ENCODE measurements at places on chromosomes 11 and 22.

- peak; percentile 89 for DNase-seq
These were observed at the start of gene CTSF for GRCh38 chr11:66568124-66568916. CTSF (minus strand) TSS chr11:66568606; CDS start chr11:66568486, 120 bp downstream.

DNA sequence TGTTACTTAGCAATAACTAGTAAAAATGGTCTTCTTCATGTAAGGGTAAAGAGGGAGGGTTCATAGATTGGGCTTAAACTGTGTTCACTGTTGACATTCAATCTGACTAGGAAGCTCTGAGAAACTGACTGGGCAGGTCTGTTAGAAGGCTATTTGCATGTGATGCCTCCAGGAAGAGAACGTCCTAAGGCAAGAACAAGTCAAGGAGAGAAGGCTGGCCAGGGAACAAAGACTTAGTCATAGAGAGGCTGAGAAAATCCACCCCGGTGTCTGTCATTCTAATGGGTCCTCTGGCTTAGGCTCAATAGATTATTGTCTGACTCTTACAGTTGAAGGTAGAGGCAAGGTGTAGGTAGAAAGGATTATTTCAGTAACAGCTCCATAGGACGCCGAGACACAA lies 50.3 kb upstream of the CD44 start:
- DNase-seq = peak; percentile 69

- DNase-seq = no peak
These were observed 99.8 kb downstream of the ZBTB16 start for GRCh38 chr11:114159320-114159719.

DNA sequence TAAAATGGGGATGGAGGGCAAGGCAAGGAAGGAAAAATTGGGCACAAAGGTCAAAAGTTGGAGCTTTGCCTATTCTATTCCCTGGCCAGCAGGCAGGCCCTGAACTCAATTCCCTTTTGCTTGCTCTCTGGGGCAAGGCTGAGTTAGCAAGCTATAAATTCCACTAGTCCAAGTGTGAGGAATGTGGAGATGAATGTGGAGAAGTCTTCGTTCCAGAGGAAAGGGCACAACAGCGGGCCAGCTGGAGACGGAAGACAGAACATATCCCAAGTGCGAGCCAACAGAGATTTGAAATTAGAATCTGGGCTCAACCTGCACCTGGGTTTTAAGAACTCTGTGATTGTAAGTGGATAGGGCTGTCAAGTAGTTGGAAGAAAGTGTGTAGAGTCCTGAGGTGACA lies 29.5 kb upstream of the FZD4 start:
- DNase-seq = no peak

- DNase-seq = no peak
These were observed 1173.2 kb downstream of the BRD1 start for GRCh38 chr22:48654492-48654891.

- DNase-seq = no peak
These were observed 29.0 kb upstream of the VWA5A start for GRCh38 chr11:124085997-124086846.

DNA sequence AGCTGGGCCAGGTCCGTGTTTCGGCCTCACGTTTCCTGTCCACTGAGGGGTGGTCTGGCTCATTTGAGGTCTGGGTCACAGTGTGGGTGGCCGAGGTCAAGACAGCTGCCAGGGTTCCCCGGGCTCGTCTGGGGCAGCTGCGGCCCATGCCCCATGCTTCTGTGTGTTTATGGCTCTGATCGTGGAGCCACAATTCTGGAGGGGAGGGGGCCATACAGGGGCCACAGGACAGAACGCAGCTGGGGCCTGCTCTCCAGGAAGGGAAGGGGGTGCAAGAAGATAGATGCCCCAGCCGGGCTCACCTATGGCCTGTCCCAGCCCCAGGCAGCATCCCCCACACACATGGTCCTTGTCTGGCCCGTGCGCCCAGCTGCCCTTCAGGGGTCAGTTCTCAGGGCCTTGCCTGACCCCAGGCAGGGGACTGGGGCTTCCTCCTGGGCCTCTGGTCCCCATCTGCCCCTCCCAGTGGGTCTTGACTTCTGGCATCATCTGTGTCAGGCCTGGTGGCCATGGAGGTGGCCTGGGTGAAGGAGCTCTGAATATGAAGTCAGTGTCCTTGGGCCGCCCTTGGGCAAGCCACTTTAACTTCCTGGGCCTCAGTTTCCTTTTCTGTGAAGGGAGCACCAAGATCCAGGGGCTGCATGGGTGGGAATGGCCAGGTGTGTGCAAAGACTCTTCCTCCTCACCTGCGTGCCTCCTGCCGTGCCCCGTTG lies 8.4 kb downstream of the TSPAN32 start:
- DNase-seq = no peak

GRCh38 chr11:61531044-61531443 lies 22.5 kb downstream of the LRRC10B start:
- no peak for DNase-seq

DNA sequence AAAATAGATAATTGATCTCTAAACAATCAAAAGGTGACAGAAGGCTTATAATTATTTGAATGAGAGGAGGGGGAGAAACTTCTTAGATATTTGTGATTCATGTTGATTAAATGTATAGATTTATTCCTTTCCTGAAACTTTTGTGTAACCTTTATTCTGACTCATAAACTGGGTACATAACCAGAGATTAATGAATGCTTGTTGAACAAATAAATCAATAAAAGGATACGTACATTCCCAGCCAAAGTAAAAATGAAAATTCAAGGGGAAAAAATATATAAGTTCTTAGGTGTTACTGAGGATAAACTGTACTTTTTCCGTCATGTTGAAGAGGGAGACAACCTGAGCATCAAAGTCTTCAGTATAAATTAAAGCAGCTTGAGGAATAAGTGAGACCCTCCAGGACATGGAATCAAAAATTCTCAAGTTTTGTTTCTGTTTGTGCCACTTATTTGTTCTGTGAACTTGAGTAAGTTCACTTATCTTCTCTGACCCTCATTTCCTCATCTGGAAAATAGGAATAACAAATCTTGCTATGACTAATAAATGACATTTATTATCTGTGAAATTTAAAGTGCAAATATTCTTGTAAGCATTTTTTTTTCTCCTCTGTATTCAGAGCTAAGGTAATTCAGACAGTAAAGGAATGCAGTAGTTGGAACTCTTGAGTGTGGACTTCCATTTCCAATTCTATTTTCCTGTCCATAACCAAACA lies 195.4 kb downstream of the METTL15 start:
- DNase-seq = no peak

DNA sequence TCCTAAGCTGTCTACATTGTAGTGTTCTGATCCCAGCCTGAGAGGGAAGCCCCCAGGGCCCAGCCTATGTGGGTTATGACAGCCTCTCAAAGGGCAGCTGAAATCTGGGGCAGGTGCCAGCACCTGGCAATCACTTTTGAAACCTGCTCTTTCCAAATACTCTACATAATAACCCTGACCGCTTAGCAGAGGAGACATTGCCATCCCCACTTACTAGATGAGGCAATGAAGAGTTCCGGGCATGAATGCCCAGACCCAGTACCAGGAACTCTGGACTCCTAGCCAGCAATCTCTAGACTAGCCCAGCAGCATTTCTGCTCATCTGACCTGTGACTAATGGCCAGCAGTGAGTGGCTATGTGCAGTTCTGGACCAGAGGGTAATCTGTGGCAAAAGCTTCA lies 412.4 kb upstream of the CADM1 start:
- DNase-seq = no peak

- DNase-seq = peak; percentile 91
These were observed 141.9 kb downstream of the CSNK2A3 start for GRCh38 chr11:11211186-11211585.

DNA sequence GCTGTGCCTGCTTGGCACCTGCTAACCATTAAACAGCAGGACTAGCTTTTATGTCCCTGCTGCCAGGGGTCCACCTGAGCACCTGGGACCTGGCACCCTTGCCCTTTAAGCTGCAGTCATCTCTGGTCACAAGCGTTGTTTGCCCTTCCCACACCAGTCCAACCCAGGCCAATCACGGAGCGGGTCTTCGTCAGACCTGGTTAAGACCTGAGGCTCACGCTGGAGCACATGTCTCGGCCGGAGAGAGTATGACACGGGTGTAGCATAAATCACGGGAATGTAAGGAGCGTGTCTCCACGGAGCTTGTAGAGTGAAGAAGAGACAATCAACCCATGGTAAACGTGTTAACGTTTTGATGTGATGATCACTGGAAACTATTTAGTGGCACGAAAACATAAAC lies 847.3 kb downstream of the BRD1 start:
- no peak for DNase-seq

- peak; percentile 98 for DNase-seq
These were observed 35.9 kb upstream of the NAV2 start for GRCh38 chr11:19676475-19677380.

DNA sequence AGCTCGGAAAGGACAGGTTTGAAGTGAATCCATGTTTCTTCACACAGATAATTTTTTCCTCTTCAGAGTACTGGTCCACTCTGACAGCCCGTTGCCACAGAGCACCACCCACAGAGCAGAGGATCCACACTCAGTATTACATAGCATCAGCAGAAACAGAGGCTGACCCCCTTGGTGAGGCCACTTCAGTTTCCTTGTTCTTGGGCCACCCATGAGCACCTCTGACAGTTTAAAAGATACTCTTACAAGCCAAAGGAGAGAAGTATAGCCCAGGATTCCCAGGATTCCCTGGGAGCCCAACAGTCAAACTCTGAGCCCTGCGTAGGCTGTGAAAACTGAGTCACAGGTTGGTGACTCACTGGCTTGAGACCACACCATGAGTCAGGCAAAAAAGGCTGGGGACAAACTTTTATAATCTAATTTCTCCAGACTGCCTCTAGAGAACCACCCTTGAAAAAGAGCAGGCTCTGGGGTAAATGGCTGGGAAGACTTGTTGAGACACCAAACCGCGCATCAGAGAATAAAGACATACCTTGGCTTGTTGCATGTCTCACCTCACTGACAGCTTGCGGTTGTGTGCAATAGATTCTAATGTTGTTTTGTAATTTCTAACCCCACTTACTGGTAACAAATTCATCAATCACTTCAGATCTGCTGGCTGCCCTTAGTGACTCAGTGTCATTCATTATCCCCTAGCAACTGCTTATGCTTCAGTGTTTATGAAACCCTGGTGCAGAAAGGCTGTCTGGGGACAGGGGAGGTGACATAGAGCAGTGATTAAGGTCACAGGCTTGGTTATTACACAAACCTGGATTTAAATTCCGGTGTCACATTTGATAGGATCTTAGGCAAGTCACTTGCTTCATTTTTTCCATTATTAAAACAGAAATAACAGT lies 56.9 kb upstream of the PRSS23 start:
- DNase-seq = peak; percentile 86

DNA sequence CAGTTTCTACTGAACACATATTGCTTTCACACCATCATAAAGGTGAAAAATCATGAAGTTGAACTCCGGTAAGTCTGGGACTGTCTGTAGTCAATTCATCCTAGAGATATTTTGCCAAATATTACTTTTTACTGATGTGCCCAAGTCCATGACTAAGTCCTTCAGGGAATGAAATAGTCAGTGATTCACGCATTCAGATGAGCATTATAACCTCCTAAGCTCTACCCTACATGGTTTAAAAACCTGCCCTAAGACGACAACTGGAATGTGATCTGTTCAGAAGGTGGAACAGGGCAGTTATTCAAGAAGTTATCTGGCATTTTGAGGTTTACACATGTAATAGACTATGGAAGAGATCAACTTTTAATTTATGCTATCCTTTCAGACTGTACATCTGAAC lies 125.6 kb downstream of the TRPC6 start:
- no peak for DNase-seq

DNA sequence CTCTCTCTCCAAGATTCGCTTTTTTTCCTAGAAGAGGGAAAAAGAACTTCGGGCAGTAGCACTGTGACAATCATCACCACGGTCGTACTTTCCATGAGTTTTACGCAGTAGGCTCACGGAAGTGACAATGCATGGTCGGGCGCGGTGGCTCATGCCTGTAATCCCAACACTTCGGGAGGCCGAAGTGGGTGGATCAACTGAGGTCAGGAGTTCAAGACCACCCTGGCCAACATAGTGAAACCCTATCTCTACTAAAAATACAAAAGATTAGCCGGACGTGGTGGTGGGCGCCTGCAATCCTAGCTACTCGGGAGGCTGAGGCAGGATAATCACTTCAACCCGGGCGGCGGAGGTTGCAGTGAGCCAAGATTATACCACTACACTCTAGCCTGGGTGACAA lies 23.4 kb downstream of the GRAP2 start:
- no peak for DNase-seq

DNA sequence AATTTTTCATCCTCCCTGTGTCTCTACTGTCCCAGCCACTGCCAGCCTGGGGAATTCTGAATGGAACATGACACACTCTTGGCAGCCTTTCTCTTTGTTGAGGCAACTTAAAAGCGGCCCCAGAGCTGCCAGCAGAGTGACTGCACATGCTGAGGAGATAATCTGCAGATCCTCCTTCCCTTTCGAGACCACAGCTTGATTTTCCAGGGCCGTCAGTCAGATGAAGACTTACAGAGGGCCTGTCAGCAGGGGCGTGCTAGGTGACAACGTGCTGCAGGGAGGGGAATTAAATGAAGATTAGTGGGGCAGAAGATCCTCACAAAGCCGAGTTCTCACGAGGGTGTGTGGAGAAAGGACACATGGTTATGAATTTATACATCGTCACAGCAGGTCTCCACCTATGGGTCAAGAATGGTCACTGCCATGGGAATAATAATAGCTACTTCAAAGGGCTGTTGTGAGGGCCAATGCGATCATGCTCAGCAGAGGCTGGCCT lies 193.5 kb upstream of the PITPNB start:
- no peak for DNase-seq

DNA sequence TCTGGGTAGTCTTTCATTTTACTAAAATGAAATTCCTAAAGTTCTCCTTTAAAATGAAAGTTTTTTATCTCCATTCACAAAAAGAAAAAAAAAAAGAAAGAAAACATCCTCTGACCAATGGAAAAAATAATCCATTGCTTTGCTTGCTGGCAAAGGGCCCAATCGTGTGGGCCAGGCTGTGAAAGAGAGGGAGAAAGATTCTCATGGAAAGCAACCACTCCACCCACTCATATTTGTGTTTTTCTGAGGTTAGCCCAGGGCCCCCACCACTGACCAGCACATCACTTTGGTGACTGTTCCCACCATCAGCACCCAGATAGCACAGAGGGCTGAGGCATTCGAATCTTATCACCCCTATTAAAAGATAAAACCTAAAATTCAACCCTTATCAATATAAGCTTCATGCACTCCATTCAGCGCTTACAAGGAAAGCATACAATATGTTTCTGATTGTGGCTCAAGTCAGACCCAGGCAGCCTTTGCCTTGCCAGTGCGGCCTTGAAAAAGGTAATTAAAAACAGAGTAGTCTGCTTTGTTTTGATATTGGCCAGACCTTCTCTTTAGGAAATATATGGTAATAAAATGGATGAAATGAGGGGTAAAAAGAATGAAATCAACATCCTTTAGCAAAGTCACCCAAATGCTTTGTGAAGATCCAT lies 192.8 kb downstream of the ETS1 start:
- no peak for DNase-seq

DNA sequence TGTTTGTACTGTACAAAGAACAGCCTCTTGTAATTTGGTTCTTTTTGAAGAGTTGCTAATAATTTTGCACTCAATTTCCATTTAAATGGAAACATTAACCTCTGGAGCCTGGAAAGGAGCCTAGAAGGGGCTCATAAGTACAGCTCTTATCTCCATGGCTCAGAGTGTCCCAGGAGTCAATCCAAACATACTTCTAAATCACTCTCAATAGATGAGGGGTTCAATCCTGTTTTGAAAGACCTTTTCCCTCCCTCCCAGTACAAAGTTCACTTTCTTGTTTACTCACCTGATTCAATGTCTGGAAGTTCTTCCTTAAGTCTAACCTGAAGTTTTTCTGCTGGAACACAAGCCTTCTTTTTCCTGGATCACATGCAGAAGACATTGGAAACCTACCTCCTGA lies 273.0 kb upstream of the PLET1 start:
- DNase-seq = no peak

GRCh38 chr11:92257536-92257935 lies 32.9 kb downstream of the FAT3 start:
- no peak for DNase-seq

- DNase-seq = no peak
These were observed 61.6 kb upstream of the CDON start for GRCh38 chr11:126124231-126124661.
